Anterior cingulate cortex (tissue), 58 donors: ENCODE measurements at places on chromosomes 5 and 9.

- no peak for DNase-seq
These were observed 45.9 kb downstream of the OTULIN start for GRCh38 chr5:14710313-14710994.

- no peak for DNase-seq
These were observed 35.3 kb downstream of the GAPVD1 start for GRCh38 chr9:125296843-125297372.

- DNase-seq, result no peak
These were observed 2.9 kb upstream of the LPCAT1 start for GRCh38 chr5:1526681-1527131.

GRCh38 chr5:167819406-167819805, 472.0 kb upstream of the WWC1 start:
- DNase-seq, result no peak

DNA sequence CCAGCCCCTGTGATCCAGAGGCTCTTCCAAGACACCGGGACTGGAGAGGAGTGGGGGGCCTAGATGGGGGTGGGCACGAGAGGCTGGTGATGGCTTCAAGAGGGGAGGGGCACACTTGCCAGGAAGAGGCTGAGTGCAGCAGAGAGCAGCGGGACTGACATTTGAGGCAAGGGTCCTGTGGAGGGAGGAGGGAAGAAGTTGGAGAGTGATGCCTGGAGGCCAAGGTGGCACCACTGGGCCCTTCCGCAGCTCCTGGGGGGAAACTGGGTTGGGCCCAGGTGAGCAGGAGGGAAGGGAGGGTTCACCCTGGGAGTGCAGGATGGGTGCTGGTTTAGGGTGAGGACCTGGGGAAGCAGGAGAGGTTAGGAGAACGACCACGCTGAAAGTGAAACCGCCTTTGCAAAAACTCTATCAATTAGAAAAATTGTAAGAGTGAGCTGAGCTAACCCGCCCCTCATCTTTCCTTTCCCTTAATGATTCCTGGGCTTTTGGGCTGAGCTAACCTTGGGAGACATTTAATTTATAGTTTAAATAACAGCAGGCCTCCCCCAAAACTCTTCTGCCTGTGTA, 26.2 kb downstream of the ABO start:
- no peak for DNase-seq

GRCh38 chr5:111792471-111793058, 35.6 kb upstream of the NREP start:
- DNase-seq, result no peak

- peak; percentile 11 for DNase-seq
These were observed 276.5 kb downstream of the ARHGEF28 start for GRCh38 chr5:73902327-73903051.

- DNase-seq, result no peak
These were observed 33.1 kb downstream of the SH3GL2 start for GRCh38 chr9:17611917-17612316.

GRCh38 chr9:137971477-137972138, 94.0 kb downstream of the CACNA1B start:
- no peak for DNase-seq

DNA sequence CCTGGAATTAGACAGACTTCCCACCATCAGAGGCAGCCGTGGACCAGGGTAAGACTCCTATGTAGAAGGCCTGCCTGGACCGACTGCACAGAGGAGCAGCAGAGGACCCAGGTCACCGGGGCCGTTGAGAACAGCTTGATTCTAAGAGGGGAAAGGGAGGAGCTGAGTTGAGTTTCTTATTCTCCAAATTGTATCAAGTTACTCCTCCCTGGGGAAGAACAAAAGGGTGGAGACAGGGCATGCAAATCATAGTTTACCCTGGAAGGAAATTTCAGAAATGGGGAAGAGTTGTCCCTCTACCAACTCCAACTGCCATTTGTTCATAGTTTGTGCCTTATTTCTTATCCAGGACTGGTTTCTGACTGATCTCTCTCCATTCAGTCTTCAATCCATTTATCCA, 20.9 kb upstream of the SLC31A2 start:
- no peak for DNase-seq

DNA sequence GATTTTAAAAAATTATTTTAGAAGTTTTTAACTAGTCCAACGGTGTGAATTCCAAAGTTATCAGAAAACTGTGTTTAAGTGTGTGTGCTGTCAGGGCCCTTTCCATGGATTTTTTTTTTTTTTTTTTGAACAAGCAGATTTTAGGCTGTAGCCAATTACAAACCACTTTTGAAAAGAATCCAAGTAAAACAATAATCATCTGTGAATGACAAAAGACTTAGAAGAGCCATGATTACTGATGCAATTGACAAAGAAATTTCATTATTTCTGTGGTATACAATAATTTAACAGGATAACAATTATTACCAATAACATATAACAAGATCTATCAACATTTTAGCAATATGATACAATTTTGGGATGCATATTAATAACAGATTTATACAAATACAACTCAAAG, 16.2 kb upstream of the PAIP1 start:
- no peak for DNase-seq

DNA sequence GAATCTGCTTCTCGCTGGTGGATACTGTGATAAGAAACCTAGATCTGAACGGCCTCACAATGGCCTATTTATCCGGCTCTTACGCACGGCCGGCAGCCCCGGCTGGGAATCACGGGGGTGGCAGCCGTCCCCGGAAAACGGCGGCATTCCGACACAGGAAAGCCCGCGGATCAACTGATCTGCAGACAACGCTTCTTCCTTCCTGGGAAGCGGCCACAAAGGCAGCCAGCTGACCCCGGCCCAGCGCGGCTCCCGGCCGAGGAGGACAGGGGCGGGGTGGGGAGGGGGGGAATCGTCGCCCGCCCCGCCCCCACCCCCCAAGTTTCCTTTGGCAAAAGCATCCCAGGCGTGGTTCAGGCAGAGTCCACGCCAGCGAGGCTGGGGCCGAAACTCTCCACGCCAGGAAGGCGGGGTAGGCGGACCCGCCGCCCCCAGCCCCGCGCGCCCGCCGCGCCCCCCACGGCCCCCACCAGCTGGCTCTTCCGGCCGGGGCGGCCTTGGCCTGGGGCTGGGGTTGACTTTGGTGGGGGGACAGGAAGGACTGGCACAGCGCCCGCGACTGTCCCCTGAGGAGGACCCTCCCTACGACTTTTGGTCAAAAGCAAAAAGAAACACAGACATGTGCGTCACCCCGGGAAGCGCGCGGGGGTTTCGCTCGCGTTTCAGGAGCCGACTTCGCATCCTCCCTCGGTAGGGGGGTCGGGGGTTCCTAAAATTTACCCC, 247.7 kb upstream of the ANKRD55 start:
- DNase-seq, result peak; percentile 77

GRCh38 chr5:124650147-124650561, 96.3 kb downstream of the ZNF608 start:
- no peak for DNase-seq

- no peak for DNase-seq
These were observed 3.5 kb downstream of the SURF1 start for GRCh38 chr9:133352635-133353340.

DNA sequence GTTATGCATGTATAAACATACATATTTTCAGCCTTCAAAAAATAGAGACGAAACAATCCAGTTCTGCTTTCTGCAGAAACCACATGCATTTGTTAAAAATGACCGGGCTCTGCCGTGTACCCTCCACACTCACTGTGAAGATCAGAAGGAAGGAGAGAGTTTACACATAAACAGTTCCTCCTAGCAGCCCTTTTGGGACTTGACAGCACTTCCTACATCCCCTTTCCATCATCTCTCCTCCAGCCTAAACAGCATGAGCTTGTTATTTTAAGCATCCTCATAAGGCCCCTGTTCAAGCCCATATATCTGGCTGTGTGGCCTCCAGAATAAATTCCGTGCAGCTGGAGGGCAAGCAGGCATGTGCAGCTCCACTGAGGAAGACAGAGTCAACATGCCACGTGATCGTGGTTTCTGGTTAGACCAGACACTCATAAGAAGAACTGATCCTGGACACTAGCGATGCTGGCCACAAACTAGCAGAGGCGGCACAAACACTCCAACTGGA, 42.2 kb downstream of the NIPAL4 start:
- DNase-seq, result no peak

- DNase-seq, result no peak
These were observed 242.3 kb upstream of the PTGER4 start for GRCh38 chr5:40437452-40437861.

DNA sequence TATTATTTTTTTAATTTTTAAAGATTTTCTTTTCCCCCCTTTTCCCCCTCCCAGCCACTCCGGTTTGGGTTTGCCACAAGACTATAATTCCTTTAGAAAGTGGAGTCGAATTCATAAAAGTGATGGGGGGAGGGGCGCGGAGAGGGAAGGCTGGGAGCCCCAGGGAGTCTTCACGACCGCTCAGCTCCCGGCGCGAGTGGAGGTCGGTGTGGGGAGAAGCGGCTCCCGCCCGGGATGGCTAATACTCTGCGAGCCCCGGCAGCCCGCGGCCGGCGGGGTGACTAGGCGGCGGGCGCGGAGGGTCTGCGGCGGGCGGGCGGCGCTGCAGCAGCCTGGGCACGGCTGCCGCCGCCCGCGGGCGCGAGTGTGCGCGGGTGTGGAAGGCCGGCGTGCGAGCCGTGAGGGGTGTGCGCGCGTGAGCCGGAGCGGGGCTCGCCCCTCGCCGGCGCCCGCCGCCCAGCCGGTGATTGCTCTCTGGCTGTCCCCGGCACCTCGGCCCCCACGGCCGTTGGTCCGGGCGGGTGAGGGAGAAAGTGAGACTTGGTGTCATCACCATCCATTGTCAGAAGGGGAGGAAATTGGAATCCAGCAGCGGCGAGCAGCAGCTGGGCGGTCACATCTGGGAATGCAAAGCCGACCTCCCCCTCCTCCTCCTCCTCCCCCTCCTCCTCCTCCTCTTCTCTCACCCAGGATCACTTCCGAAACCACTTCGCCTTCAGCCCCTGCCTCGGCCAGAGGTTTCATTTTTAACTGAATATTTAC, at the start of gene PARP8:
Gene PARP8, plus strand, starts transcription at position 377 of the 762 bp plus-strand sequence. CDS start 459 bp downstream, outside the sequence.
- peak; percentile 27 for DNase-seq

- no peak for DNase-seq
These were observed 55.2 kb upstream of the NEK6 start for GRCh38 chr9:124202447-124202971.

- DNase-seq, result peak; percentile 11
These were observed 587.7 kb upstream of the GRAMD2B start for GRCh38 chr5:125835293-125836172.

- DNase-seq, result no peak
These were observed 75.7 kb downstream of the MED10 start for GRCh38 chr5:6302684-6303083.

- no peak for DNase-seq
These were observed 214.1 kb upstream of the TLE4 start for GRCh38 chr9:79357616-79358015.

DNA sequence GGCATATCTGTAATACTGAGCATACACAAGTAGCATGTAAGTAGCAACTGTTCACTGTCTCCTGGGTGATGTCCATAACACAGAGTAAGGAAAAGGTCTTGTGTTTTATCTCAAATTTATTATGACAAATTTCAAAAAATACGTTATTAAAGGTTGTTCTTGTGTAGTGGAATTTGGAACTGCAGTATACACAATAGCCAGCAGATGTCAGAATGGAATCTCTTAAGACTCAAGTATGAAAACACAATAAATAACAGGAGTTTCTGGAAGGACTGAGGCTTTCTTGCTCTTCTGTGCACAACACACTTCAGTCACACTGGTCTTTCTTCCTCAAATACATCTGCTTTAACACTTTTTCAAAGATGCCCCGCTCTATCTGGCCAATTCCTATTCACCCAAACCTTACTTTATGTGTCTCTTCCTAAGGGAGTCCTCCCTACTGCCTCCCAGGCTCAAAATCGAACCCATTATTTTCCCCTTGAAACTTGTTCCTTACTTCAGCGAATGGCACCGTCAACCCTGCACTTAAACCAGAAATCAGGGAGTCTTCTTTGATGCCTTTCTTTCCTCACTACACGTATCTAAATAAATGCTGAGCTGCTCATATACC, 6.5 kb upstream of the FBXO10 start:
- DNase-seq, result no peak

- DNase-seq, result no peak
These were observed 149.5 kb upstream of the DHFR start for GRCh38 chr5:80804332-80804731.

- no peak for DNase-seq
These were observed 4.1 kb downstream of the SLC1A1 start for GRCh38 chr9:4494332-4494731.

DNA sequence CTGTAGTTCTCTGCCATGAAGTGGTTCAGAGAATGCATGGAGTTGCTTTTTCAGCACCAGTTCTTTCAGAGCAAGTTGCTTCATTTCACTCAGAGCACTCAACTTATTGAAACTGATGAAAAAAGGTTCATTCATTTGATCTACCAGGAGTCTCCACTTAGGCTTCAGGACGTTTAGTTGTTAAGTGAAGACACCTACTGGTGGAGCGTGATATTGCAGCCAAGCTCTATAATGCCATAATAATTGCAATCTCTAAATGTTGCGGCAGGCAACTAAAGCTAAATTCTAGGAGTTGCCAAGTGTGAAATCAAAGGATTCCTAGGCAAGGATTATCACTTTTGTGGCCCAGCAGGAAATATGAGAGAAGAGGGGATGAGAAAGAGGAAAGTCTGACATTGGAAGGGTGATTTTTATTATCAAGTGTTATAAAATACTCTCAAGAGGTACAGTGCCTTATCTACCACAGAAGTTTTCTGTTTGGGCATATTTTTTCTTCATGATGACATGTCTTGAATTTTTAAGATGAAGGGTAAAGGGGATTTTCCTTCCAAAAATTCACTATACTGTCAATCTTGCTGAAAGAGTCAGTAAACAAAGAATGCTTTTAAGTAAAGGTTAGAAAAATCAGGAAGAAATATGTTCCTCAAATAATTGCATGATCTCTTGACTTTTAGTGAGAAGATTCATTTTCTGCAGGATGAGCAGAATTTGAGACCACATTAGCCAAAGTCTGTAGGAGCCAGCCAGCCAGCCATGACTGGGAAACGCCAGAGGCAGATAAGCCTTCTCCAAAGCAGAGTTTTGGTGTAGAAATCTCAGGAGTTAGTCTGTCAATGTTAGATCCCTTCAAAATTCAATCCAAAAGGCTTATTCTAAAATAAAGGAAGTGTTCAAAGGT, 83.4 kb downstream of the SH3PXD2B start:
- DNase-seq, result no peak

DNA sequence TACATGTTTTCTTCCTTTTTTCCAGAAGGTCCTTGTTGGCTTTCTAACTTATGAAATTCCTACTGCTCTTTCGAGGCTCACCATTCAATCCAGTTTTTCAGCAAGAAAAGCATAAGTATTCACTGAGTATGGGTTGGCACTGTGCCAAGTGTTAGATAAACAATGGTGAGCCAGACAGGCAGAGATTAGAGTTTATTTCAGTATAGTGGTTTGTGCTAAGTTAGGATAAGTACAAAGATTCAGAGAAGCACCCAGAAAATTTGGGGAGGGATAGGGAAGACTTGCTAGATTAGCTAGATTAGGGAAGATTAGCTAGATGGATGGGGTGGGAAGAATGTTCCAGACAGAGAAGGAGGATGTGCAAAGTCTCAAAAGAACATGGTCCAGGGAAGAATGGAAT, 122.9 kb downstream of the OXCT1 start:
- no peak for DNase-seq

GRCh38 chr9:130120832-130121231, 51.4 kb upstream of the NCS1 start:
- DNase-seq, result no peak
